ENCODE measurements at places on chromosomes 3 and 15.

- DNase-seq: no peak
Measured at GRCh38 chr3:141657516-141657915, 80.6 kb upstream of the RNF7 start.

DNA sequence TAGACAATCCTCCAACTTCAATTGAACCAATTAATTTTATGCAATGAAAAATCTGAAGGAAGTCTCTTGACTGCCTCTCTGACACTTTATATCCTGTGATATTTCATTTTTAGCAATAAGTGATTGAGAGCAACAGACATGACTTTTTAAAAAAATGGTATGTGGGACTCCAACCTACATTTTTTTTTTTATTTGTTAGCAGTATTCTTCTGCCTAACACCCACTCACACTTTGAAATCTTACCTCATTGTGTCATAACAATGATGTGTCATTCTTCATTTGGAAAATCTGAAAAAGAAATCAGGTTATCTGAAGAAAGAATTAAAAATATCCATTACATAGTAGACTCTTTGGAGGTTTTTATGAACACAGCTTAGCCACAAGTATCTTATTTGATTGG lies 541.3 kb upstream of the KCNMB2 start:
- no peak for DNase-seq

- no peak for DNase-seq
Measured at GRCh38 chr3:108312656-108313055, 16.3 kb downstream of the HHLA2 start.

GRCh38 chr15:31485911-31486461 lies 159.4 kb downstream of the KLF13 start:
- DNase-seq: no peak

- no peak for DNase-seq
Measured at GRCh38 chr3:197366301-197367044, 68.1 kb upstream of the DLG1 start.

DNA sequence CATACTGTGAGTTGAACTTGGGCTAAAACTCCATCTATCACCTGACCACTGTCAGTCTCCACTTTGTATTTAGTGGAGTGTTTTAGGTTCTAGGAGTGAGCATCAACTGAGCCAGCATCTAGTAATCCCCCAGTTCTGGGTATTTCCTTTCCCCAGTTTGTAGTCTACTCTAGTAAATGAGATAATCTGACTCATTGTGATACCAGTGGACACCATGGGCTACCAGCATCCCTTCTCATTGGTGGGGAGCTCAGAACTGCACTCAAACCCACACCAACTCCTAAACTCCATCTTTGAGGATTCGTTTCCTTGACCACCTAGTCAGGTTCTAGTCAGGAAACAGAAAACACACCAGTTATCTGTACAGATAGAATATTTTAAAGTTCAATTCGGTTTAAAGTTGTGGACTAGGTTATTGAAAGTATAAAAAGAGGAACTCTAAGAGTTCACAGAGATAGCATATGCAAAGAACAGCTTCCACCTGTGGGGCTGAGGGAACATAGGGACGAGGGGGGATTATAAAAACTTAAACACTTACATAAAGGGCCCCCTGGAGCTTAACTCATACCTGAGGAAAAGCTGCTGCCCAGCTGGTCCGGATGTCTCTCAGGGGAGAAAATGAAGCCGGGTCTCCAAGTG lies 36.0 kb downstream of the LEO1 start:
- no peak for DNase-seq

- DNase-seq: no peak
Measured at GRCh38 chr3:33152363-33153360, 38.8 kb downstream of the CRTAP start.

All from 8988T (cell line).